Stimulated activated CD4-positive, alpha-beta T cell treated with anti-CD3 and anti-CD28 coated beads, Interleukin-12 subunit alpha, Interleukin-12 subunit beta, amount 100 ng/mL, for 4 hours (primary cell): ENCODE measurements at places on chromosomes 7 and 10.

DNA sequence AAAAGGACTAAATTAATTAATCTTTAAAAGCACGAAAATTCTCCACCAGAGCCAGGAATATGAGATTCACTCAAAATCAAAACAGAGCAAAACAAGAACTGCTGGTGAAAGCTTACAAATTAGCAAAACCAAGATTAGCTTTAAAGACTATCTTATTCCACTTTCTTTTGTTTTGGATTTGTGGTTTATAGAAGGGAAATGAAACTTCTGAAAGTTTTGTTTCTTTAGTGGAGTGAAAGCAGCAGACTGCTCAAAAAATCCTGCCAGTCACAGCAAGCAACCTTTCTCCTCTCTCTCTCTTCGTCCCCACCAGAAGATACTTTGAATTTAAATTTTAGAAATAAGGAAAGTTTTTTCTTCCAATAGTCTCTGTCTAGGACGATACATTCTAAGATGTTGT is 7.8 kb downstream of the ACTA2 start:
- DNase-seq: no peak

- no peak for DNase-seq
Observed at GRCh38 chr7:98840722-98841121, 29.1 kb downstream of the TMEM130 start.

DNA sequence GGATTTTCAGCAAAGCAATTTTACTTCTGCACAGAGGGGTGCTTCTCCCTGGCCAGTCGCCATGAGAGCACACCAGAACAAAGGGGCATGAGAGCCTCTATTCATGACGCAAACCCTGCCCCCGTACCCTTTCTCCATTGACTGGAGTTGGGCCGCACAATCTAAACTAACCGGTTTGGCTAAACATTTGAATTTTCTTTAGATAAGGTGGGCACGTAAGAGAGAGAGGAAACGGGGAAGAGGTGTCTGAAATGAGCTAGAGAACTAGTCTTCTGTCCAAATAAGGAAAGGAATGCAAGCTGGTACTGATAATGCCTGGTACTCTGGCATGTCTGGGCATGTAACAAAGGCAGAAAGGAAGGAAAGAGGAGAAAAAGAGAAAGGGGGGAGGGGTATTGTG is 13.2 kb upstream of the SCIN start:
- DNase-seq: no peak

- no peak for DNase-seq
Observed at GRCh38 chr10:101261702-101262101, 32.4 kb upstream of the LBX1 start.

DNA sequence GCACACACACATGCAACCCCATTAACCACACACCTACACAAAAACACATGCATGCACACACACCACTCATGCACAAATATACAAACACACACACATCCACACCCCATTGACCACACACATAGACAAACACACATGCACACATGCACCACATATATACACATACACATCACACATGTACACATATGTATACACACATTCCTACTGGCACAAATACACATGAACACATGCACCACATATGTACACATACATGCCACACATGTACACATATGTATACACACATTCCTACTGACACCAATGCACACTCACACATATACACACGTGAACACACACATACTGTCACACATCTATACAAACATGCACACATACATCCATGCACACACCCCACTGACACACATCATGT is 212.5 kb upstream of the PPP2R2D start:
- no peak for DNase-seq

DNA sequence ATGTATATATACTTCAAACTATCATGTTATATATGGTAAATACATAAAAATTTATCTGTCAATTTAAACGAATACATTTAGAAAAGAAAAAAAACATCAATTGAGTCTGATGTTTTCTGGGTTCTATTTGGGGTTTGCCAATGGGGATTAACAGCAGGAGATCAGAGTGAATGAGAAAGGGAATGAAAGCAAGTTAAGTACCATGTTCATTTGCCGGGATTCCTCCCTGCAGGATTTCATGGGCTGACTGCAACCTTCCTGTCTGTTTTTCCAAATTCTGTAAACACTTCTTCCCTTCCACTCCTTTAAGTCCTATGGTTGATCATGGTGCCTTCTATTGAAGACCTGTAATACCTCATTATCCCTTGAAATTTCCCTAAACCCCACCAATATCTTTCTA is 33.9 kb upstream of the SEMA3A start:
- no peak for DNase-seq

DNA sequence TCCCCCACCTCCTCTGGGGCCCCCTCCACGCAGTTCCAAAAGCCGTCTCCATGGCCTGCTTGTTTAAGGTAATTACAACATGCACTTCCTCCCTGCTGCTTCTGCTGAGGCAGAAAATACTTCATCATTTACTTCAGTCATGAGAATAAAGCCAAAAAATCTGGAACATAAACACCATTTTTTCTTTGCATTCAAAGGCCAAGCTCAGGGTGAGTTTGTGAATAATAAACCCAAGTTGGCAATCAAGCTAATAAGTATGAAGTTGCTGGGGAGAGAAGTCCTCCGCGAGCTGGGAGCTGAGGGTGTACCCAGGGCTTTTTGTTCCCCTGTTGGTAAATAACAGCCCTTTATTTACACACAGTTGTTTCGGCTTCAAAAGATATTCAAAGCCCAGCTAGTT is 70.5 kb downstream of the FAM204A start:
- DNase-seq: no peak

DNA sequence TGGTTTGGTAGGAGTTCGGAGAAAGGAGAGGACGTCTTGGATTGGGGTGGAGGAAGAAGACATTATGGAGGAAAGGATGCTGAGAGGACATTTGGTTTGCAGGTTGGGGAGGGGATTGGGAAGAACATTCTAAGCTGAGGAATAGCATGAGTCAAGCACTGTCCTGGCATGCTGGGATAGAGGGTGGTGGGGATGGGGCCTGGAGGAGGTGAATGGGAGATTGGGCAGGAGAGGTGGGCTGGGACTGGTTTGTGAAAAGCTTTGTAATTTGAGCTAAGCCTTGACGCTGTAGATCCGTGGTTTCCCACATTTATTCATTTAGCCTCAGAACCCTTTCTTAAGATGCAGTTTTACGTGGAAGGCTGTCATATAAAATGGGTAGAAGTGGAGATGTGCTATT is 52.2 kb downstream of the TMEM178B start:
- DNase-seq: no peak

- no peak for DNase-seq
Observed at GRCh38 chr7:475951-476441, 43.6 kb downstream of the PDGFA start.

GRCh38 chr7:50264908-50265307 is 39.6 kb upstream of the IKZF1 start:
- no peak for DNase-seq

GRCh38 chr10:75358132-75358531 is 43.4 kb downstream of the ZNF503 start:
- no peak for DNase-seq

GRCh38 chr7:108719631-108720030 is 150.0 kb downstream of the DNAJB9 start:
- no peak for DNase-seq

DNA sequence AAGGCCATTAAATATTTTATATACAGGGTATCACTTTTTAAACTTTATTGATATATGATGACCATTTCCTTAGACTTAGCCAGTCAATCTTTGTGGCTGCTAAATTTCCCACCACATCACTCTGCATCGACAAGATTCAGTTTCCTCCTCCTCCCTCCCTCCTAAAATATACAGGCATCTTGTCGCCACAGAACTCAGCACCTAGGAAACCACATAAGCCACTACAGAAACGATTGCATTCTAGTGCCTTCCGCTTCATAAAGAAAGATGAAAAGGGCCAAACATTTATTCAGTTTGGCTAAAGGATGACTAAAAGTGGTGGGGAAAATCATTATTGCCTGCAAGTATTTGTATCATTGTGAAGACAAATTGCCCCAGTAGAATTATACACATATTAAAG is 30.7 kb downstream of the ERCC6 start:
- DNase-seq: no peak

DNA sequence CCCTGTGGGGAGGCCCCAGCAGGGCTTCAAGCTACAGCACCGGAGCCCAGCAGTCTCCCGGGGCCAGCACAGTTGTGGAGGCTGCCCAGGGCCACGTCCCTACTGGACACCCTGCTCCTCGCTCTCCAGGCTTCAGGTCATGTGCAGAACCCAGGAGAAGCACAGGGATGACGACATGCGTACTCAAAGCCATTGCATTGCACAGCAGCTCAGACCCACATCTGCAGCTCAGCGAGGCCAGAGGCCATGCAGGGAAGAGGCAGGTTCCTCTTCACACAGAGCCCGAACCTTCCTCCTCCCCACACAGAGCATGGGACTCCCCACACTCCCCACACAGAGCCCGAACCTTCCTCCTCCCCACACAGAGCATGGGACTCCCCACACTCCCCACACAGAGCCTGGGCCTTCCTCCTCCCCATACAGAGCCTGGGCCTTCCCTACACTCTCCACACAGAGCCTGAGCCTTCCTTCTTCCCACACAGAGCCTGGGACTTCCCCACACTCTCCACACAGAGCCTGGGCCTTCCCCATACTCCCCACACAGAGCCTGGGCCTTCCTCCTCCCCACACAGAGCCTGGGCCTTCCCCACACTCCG is 12.3 kb downstream of the CFAP46 start:
- no peak for DNase-seq

- no peak for DNase-seq
Observed at GRCh38 chr7:23184709-23185359, 3.0 kb downstream of the NUP42 start.

- DNase-seq: no peak
Observed at GRCh38 chr7:66732439-66732838, 8.1 kb upstream of the RABGEF1 start.
